Activated T-cell treated with anti-CD3 and anti-CD28 coated beads, Interleukin-2, amount 50 U/mL, for 72 hours (primary cell): ENCODE measurements at places on chromosomes 12 and 14.
A peak's percentile ranks its signal among the peaks of the same experiment; 100 is the strongest.

DNA sequence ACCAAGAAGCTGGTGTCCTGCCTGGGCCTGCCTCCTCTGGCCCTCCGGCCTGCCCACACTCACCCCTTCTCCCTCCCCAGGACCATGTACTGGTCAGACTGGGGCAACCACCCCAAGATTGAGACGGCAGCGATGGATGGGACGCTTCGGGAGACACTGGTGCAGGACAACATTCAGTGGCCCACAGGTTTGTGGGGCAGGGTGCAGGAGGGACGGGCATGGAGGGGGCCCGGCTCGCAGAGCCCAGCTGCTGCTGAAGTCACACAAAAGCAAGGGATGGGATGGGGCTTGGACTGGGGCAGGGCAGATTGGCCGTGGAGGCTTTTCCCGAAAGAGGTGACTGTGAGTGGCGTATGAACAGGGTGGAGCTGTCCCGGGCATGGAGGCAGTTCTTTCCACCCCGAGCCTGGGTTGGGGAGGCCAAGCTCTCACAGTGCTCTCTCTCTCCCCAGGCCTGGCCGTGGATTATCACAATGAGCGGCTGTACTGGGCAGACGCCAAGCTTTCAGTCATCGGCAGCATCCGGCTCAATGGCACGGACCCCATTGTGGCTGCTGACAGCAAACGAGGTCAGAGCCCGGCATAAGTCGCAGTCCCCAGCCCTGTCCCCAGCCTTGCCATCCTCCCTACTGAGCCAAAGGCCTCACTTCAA is 7.8 kb upstream of the NXPH4 start:
- no peak for DNase-seq

DNA sequence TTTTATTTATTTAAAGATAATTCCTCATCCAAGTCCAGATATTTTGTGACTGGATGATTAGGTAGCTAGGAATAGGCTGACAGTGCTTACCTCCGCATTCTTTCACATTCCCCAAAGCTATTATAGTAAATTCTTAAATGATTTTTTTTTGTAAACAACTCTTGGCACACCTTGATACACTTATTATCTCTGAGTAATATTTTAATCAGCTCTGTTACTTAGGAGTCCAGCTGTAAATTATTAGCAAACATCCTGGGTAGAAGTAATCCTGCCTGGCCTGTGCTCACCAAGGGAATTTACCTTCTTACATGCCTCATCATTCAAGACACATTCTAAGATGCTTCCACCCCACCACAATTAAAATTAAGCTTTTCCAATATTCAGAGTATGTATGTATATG is 186.1 kb downstream of the SLC2A13 start:
- no peak for DNase-seq

GRCh38 chr14:35401422-35402265 is 2.9 kb downstream of the NFKBIA start:
- no peak for DNase-seq

DNA sequence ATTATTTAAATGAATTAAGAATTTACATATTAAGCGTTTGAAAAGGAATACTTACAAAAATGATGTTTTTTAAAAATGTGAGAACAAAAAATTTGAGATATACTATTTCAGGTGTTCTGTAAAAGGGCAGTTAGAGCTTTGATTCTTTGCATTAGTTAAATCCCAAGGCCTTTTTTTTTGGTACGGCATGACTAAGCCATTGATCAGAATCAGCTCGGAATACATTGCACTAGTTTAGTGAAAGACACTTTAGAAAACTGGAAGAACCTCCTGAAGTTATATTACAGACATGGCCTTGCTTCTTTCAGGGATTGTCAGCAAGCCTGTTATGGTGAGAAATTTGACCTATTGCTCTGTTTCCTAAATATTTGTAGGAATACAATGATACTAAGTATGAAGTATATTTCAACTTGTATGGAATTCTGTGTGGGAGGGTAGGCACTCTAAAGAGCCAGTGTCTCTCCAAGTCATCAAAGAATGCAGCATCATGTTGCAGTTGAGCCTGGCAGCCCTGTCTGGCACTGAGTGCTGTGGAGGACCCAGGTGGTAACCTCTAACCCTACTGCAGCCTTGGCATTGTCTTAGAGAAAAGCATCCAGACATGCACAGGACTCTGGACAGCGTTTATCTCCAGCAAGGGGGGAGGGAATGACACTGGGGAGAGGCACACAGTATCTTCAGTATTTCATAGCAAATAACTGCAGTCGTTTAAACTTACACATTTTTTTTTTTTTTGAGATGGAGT is 1.5 kb downstream of the KLC1 start:
- DNase-seq, result no peak

- DNase-seq, result no peak
These were observed 24.1 kb downstream of the ITPR2 start for GRCh38 chr12:26808766-26809476.

- DNase-seq, result no peak
These were observed 7.9 kb downstream of the SLC10A1 start for GRCh38 chr14:69789118-69789640.

DNA sequence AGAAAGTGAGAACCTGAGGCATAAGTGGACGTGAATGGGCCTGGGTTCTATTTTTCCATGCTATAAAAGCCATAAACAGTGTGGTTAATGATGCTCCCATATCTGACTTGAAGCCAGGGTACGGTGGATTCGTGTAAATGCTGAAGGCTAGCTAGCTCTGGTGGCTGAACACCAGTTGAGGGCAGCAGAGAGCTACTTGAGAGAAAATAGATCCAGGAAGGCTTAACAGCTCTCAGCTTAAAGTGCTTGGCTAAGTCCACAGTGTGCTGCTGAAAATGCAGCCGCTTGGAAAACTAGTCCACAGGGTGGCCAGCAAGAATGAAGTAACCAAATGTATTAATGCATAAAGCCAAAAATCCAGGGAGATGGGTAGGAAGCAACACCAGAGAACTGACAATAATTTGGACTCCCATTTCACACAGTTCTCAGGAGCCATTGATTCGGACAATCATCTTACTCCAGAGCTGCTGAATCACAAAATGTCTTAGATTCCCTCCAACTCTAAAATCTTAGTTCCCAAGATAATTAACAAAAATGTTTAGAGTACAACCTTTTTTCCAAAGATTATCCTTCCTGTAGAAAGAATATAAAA is 15.0 kb upstream of the FOXG1 start:
- DNase-seq, result no peak

- DNase-seq, result no peak
These were observed 175.8 kb downstream of the PAWR start for GRCh38 chr12:79514730-79515529.

GRCh38 chr12:131091413-131091975 is 137.8 kb downstream of the ADGRD1 start:
- DNase-seq, result peak; percentile 69

DNA sequence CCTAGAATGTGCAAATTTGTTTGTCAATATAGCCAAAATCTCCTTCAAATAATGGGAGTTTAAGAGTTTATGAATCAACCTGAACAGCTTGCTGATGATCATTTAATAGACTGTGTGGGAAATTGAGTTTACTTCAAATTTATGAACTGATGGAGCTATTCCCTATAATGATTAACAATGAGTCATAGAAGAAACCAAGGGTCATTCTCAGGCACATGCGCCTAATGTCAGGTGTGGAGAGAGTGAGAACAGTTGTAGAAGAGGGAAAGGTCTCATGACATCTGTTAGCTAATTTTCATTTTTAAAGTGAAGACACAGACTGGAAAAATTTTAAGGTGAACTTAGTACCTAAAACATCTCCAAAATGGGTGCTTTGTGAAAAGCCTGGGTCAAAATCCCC is 191.8 kb downstream of the BMP4 start:
- DNase-seq, result no peak

DNA sequence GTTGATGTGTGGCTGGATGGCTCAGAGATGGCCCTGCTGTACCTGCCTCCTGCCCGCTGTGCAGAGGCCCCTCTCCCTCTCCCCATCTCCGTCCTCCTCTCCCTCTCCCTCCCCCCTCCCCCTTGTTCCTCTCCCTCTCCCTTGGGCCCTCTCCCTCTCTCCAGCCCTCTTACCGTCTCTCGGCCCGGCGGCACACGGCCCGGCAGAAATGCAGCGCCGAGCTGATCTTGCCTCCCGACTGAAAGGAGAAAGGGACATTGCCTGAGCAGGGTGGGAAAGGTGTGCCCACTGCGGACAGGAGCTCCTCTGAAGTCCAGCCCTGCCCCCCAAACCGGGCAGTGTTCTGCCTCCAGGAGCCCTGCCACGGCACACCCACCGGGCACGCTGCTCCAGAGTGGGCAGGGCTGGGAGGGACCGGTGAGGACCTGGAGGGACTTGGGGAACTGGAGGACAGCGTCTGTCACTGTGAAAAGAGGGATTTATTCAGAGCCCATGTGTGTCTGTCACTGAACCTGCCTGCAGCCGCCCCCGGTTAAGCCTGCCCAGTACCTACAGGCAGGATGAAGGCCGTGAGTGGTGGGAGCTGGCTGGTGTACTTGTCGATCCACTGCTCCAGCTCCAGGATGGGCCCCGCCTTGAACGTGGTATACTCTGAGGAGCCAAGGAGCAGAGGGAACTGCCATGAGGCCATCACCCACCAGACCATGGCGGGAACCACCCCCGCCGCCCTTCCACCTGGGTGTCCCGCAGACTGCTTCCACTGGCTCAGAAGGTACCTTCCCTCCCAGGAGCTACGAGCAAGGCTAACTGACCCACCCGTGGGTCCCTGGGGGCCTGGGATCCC is 12.2 kb downstream of the MMAB start:
- no peak for DNase-seq

- no peak for DNase-seq
These were observed 763 bp upstream of the PHETA1 start for GRCh38 chr12:111369496-111370220.

DNA sequence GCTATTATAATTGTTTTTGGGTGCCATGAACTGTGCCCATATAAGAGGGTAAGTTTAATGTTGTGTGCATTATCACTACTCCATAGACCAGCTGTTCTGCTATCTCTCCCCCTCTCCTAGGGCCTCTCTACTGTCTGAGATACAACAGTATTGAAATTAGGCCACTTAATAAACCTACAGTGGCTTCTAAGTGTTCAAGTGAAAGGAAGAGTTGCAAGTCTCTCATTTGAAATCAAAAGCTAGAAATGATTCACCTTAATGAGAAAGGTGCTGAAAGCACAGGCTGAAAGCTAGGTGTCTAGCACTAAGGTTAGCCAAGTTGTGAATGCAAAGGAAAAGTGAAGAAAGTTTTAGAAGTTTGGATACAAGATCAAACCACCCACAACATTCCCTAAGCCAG is 168.0 kb downstream of the SLC16A7 start:
- no peak for DNase-seq

- no peak for DNase-seq
These were observed 155.1 kb downstream of the KIF21A start for GRCh38 chr12:39287817-39288216.

DNA sequence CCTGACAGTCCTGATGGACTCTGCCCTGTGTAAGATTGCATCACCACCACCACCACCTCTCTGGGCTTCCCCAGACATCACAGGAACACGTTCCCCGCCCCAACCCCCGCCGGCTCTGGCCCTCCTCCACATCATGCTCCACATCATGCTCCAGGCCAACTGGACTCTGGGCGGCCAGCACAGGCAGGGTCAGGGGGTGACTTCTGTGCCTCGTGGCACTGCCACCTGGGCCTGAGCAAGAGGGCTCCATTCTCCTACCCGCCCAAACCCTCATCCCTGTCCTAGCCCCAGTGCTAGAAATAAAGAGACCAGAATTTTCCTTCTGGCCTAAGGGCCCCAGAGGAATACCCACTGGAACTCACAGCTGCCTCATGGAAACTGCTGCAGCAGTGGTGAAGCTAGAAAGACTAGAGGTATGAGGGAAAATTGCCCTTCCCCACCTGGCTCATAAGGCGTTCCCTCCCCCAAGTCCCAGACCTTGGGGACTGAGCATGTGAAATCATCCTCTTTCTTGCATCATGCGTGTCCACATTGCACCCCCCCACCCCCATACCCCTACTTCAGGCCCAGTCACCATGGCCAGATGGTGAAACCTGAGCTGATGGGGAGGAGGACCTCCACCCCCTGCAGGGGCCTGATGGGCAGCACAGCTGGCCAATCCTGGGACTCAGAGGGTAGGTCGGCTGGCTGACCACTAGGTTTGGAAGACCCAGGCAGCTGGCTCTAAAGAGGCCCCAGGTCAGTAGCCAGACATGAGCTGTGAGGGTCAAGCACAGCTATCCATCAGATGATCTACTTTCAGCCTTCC is at the start of gene INHBE:
TSS of gene INHBE (plus strand) at position 742 of the 808 bp plus-strand sequence. CDS start 230 bp downstream, outside the sequence.
- peak; percentile 62 for DNase-seq

GRCh38 chr14:75279153-75279762 is 630 bp downstream of the FOS start:
- DNase-seq, result peak; percentile 43

DNA sequence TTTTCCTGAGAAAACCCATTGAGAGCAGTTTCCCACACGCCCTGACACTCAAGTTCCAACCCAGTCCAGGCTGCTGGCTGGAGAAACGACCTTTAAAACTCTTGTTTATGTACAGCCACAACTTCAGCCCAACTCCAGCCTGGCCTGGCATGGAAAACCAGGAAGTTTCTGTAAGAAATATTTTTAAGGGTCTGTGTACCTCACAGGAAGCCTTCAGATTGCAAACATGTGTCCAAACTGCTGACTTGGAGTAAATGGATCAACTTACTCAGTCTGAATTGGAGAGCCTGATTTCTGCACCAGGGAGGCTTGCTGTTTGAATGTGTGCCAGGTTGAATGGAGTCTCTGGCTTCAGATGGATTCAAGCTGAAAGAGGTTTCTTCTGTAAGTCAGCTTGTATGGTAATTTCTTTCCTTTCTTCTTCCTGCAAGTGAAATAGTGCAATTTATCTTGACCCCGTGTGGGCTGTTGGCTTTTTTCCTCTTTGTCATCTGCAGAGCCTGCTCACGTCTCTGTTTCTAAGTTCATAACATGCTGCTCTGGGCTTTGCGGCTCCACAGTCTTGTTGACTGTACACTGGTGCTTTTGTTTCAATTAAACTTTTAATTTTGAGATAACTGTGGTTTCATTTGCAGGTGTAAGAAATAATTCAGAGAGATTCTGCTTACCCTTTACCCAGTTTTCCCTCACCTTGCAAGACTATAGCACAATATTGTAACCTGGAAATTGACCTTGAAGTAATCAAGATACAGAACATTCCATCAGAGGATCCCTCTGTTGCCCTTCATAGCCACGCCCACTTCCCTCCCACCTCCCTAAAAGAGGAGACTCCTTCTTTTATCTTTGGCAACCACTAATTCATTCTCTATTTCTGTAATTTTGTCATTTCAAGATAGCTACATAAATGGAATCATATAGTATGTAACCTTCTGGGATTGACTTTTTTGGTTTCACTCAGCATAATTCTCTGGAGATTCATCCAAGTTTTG is 109.7 kb upstream of the PRMT8 start:
- DNase-seq, result no peak

DNA sequence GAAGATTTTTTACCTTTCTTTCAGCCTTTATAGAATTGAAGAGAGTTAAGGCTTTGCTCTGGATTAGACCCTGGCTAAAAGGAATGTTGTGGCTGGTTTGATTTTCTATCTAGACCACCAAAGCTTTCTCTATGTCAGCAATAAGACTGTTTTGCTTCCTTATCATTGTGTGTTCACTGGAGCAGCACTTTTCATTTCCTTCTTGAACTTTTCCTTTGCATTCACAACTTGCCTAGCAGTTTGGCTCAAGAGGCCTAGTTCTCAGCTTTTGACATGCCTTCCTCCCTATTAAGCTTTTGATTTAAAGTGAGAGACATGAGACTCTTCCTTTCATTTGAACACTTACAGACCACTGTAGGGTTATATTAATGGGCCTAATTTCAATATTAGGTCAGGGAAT is 64.1 kb upstream of the USP15 start:
- no peak for DNase-seq
